HFF-Myc (cell line): ENCODE measurements at places on chromosomes 2 and 18.

DNA sequence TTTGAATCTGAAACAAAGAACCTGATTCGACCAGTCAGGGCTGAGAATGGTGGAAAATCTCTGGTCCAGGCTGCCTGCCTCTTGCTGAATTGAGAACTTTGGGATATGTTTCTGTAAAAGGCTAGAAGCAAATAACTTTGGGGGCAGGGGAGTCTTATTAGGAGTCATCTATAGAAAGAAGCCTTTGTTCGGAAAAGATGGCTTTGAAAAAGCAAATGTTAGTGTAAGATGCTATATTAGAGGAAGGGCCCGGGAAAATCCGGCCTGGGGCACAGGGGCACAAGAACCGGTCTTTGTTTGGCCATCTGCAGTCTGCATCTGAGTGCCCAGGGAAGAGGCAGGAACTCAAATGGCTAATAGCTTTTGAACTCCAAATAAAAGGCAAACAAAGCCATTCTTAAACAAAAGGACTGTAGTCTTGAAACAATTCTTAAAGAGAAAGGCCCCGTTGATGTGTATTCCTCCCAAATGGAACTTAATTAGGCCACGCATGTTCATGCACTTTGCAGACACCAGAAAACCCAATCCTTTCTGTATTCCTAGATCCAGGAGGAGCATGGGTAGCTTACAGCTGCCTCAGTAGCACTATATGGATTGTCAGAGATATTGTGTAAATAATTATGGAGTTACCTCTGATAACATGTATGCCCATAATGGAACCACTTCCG lies 180.0 kb upstream of the ARL4C start:
- no peak for DNase-seq

DNA sequence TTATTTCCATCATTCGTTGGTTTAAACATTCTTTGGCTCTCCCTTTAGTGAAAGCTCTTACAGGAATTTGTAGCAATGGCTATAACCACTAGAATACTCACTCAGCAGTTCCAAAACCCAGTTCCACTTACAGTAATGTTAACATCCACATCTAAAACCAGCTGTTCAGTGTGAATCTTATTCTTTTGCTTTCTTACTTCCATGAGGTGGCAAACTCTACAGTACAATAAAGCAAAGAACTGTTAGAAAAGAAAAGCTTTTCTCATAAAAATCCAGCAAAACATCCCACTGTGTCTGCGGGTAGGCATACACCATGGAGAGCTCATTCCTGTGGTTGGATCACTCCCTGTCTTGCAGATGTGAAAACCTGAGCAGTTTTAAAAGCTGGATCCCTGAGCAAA lies 147.1 kb downstream of the ARHGAP28 start:
- DNase-seq = peak; percentile 60

DNA sequence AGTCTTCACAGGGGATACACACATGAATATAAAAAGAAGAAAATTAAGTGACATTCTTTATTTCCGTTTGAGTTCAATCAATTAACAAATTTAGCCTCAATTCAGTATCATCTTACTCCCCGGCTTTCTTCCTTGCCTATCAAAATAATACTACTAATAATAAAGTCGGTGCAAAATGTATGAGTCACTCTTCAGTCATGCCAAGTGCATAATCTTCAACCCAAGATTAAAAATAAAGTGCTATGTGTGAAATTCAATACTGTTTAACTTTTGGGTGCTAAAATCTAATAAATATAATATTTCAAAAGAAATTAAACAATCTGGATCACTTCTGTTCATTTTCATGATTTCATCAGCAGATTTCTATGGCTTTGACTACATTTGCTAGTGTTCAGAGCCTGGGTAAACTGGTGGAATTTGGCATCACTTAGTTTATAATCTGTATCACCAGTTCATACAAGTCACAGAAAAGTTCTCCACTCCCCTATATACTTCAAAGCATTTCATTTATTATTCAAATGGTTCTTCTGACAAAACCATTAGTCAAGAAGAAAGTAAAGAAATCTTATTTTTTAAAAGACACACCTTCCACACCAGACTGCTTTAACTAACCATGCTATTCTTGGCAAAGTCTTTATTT lies 183.6 kb downstream of the THADA start:
- DNase-seq = no peak

GRCh38 chr18:36685580-36685979 lies 143.2 kb downstream of the TPGS2 start:
- no peak for DNase-seq

GRCh38 chr2:111918383-111918806 lies 20.0 kb downstream of the MERTK start:
- peak; percentile 97 for DNase-seq

DNA sequence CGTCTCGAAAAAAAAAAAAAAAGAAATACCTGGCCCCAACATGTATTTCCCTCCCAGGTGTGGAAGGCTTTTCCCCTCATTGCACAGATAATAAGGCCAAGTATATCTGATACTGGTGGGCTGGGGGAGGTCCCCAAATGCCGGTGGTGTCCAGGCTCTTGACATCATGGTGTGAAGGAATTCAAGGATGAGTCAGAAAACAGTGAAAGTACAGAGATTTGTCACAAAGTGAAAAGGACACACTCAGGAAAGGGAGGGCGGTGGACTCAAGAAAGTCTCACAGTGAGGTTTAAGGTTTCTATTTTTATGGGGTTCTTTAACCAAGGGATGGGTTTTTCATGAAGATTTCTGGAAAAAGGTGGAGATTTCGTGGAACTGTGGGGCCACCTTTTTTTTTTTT lies 37.8 kb upstream of the FZD5 start:
- no peak for DNase-seq

GRCh38 chr18:76491776-76492668 lies 3.0 kb downstream of the ZNF516 start:
- no peak for DNase-seq

DNA sequence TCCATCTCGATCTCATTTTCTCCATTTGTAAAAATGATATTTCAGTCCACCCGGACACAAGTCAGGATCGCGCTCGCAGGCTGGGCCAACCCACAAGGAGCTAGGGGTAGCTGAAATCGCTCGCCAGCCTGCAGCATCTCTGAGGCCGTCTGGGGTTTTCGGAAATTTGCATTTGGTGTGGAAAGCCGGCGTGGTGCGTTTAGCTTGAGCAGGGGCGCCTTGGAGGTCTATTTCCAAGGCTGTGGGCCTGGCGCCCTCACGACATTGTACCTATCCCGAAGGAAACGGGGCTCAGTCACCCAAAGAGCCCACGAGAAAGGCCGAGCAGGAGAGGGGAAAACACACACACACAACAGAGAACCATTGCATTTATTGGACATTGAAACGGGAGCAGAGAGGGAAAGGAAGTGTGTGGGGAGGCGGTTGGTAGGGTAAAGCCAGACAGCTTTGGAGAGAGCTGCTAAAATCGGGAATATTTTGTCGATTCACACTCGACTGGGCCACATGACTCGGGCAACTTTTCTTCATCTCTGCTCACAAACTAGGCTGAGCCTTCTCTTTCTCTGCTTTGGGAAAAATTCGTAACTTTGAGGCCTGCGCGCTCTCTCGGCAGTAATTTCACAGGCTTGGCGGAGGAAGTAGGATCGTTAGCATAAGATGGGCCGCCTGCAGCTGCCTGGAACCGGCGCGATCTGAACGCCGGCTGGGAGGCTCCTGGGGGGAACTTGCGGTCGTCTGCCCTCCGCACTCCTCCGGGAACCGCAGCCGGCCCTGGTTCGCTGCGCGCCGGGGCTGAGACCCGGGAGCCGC lies 1.1 kb upstream of the HOXD8 start:
- no peak for DNase-seq

DNA sequence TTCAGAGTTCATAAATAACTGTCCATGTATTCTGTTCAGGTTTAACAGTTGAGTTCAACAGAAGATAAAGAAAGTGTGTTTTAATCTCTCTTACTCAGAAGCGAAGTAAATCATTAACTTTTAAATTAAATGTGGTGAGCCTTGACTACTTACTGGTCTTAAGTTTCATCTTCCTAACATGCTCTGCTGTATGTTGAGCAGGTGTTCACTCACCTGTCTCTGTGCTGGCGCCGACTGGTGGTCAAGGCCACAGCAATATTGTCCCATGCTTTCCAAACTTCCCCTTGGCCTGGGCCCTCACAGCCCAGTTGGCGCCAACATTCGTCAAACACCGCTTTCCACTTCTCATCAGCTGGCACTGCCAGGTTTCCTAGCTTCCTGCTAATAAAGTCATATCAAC lies 17.0 kb upstream of the MPP4 start:
- no peak for DNase-seq

- DNase-seq = peak; percentile 47
Measured at GRCh38 chr2:218964041-218964771, 4.7 kb downstream of the CDK5R2 start.

- no peak for DNase-seq
Measured at GRCh38 chr2:4765787-4766530, 926.2 kb upstream of the SOX11 start.

- no peak for DNase-seq
Measured at GRCh38 chr2:223460209-223460608, 142.0 kb downstream of the SCG2 start.

GRCh38 chr2:138423745-138424144 lies 77.8 kb upstream of the SPOPL start:
- DNase-seq = no peak

GRCh38 chr18:78427081-78427480 lies 552.5 kb upstream of the SALL3 start:
- DNase-seq = no peak

DNA sequence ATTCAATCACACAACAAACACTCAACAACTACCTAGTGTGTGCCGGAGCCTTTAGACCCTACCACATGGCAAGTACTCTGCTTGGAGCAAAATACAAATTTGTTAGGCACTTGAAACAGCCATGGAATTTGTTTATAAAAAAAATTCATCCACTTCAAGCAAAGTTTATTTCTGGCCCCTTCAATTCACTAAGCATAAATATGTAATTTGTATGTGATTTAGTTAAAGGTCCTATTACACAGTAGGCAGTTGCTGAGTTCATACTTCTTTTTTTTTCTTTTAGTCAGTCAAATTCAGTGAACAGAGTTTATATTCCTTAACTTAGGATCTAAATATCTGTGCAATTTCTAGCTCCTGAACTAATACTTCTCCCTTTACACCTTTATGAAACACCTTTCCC lies 22.5 kb downstream of the GCFC2 start:
- DNase-seq = no peak

DNA sequence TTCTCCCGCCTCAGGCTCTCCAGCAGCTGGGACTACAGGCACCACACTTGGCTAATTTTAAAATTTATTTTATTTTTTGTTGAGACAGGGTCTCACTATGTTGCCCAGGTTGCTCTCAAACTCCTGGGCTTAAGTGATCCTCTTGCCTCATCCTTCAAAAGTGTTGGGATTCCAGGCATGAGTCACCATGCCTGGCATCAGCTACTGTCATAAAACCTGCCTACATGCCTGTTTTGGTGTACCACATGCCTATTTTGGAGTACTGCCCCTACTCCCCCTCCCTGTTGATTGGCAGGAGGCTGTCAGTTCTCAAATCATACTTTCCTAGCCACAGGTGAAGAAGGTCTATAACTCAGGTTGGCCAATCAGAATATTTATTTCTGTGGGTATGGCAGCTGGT lies 64.0 kb downstream of the CHST9 start:
- no peak for DNase-seq

DNA sequence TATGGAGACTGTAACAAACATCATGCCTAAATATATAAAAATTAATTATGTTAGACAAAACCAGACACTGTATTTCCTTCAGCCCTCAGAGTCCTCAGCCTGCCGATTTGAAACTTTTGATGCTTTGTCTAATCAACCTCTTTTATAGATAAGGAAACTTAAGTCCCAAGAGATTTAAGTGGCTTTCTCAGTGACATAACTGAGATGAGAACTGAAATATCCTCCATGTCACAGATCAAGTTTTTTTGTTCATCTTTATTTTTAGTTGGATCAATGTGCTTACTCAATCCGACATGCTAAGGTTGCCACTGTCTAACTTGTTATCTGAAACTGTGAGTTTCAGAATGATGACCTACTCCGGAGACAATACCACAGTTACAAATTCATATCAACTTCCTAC lies 72.3 kb downstream of the BARD1 start:
- no peak for DNase-seq

GRCh38 chr2:26495705-26496297 lies 17.9 kb upstream of the OTOF start:
- DNase-seq = no peak

DNA sequence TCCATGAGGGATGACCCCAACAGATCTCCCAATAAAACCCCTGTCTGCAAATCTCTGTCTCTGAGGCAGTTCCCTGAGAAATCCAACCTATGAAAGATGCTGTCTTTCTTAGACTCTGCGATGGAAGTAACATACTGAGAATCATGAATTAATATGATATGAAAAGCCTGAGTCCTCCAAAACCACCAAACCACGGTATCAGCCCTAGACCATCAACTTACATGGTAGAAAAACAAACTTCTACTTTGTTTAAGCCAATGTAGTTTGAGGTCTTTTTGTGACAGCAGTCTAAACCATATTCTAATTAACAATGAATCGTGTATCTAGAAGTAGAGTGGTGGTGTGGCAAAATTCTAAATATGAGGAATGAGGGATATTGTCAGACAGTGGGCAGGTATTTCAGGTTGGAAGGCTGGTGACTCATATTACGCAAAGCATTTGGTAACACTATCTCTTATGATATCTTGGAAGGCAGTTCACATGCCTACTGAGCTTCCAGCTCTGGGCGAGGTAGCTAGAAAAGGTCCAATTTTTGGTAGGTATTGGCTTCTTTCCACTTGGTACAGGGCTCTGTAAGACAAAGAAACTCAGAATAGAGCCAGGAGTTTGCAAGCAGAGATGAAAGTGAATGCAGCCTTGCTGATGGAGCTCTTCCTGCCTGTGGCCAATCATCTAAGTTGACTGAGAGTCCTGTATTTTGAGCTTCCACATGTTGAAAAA lies 215.8 kb downstream of the ZFP36L2 start:
- DNase-seq = no peak

- no peak for DNase-seq
Measured at GRCh38 chr18:5021558-5021957, 175.5 kb downstream of the AKAIN1 start.

DNA sequence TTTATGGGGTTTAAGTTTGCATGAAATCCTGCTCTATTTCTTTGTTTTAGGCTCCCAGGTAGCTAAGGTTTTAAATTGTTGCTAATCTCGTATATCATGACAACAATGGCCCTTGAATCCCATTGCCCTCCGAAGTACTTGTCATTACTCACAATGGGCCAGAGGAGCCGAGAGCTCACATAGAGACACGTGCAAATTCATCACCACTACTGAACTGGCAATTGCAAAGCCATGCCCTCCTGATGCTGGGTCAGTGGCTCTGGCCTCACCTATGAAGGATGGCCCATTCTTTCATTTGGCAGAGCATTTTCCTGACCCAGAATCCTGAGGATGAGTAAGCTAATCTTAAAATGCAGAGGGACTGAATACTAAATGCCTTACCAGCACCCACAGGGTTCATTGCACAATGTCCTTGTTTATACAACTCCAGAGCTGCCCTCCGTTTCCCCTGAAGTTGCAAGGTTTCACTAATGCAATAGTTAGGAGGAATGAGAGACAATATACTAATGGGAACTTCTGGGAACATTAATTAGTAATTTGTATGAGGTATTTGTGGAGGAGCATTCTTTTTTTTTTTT lies 71.6 kb upstream of the GAREM1 start:
- no peak for DNase-seq

DNA sequence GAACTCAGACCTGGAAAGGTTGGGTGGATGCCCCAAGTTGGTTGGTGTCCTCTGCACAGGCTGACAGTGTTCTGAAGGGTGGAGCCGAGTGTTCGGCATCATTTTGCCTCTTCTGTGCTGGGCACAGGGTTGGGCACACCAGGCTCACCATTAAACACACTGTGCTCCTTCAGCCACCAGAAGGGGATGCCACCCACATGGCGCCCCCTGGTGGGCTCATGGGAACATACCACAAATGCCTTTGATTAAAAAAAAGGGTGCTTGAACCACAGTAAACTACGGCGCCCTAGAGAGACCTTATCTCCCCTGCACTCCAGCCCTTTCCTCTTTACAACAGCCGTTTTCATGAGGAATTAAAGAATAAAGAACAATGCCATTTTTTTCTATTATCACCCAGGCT lies 89.4 kb downstream of the CELF4 start:
- DNase-seq = no peak
